ENCODE measurements at places on chromosomes 5 and 9.

DNA sequence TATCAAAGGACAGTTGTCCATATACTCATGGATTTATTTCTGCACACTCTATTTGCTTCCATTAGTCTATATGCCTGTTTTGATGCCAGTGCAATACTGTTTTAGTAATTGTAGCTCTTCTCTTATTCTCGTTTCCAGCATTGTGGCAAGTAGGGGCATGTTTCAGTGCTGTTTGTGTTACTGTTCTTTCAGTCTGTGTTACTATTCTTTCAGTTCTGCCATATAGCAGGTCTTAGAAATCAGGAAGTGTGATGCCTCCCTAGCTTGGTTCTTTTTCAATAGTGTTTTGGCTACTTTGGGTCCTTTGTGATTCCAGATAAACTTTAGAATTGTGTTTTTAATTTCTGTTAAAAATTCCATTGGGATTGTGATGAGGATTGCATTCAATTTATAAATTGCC, 180.5 kb upstream of the PTPRD start:
- no peak for DNase-seq

DNA sequence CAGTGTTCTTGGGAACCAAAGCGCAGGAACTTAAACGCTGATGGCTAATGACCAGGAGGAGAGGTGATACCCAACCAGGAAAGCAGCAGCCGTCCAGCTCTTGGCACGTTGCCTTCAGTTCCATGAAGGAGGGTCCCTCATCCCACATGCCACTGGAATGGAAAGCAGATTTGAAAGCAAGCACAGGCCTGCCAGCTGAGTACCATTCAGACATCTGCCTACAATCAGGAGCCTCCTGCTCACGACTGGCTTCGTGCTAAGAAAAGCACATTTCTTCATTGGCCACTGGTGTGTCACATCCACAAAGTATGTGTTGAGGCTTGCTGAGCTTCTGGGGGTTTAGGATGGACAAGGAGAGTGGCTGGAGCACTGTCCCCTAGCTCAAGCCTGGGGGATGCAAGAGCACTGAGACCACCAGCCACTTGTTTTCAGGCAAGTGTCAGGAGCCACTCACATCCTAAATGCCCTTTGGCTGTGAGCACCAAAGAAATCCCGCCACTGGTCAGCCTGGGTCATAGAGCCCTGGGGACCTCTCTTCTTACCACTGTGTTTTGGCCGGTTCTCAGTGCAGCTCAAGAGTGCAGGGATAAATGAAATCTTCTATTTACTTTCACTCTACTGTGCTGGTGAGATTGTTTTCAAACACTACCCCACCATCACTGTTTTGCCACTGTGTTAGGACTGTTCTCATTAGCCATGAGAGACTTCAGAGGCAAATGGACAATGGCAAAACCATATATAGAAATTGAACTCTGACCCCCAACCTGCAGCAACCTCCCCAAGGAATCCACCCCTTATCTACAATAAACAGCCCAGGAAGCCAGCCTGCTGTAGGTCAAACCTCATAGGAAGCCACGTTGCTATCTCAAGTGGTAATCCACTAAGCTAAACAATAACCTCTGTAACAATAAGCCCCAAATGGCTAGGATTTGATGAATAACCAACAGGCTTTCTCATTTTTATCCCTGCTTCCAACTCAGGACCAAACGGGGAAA, 58.3 kb downstream of the MTX3 start:
- no peak for DNase-seq

DNA sequence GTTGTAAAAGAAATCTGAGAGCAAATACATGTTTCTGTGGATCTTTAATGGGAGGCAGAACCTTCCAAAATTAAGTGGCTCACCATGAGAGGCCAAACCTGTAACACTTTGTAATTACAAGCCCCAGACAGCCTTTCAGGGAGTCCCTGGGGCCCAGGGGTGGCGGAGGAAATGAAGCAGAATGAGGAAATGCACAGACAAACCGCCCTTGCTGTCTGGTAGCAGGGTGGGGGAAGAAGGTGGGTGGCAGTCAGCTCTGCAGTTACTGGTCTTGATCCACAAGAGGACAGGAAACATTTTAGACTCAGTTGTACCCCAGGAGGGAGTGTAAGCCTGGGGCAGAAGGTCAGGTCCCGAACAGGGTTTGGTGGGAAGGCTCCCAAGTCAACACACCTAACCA, 6.5 kb downstream of the ARL14EPL start:
- no peak for DNase-seq

DNA sequence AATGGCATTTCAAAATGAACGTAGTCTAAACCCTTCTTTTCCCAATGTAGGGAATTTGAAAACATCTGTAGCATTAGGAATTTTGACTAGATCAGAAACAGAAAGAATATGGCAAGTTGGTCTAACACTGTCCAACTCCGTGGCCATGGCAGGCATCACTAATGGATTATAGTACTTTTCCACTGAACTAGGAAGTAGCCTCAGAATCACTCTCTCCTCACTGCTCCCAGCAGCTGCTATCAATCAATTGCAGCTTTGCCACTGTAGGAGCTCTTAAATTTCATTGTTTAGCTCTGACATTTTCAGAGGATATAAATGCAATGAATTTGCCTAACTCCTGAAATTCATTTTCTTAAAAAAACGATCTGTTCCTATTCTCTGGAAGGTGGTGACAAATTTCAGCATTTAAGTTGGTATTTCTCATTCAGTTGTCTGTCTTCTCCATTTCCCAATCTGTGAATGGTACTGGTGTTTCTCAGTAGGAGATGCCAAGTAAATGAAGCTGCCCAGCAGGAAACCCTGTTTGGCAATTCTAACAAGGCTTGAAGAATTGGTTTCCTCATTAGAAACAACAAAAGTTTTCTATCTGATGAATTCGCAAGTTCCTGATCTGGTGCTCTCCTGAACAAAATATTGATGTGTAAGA, 64.7 kb downstream of the TLR4 start:
- DNase-seq: no peak

- DNase-seq: no peak
Measured at GRCh38 chr5:89981021-89981420, 428.5 kb downstream of the CETN3 start.

DNA sequence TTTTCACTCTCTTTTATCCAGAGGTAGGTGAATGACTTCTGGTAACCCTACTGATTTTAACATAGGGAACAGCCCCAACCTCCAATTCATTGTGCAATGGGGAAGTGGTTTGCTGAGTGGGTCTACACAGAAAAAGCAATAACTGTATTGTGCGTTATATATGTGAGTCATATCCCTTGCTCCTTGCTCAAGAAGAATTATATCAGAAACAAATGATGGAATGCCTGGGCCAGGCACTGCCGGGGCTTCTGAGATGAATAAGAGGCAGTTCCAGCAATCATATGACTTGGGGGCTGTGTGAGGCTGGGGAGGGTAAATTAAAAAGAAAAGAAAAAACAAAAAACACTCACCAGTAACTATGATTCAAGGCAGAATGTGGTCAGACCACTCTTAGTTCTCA, 79.2 kb upstream of the ABCA1 start:
- DNase-seq: peak; percentile 95

GRCh38 chr9:120616966-120617935, 37.3 kb upstream of the CDK5RAP2 start:
- DNase-seq: no peak

GRCh38 chr9:9790216-9790872, 822.5 kb downstream of the PTPRD start:
- DNase-seq: peak; percentile 68

DNA sequence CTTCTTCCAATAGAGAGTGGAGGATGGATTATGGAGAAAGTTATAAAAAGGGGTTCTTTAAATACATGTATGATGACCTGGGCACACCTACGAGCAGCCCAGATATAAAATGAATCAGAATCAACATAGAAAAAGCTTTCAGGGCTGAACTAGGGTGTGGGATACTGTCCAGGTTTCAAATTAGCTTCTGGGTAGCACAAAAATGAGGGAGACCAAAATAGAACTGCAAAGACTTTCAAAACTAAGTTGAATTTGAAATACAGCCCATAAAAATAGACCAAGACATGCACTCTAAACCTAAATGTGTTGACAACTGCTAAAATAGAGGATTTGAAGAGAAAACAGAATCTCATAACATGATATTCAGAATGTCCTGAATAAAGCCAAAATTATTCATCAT, 17.0 kb downstream of the ZNF484 start:
- no peak for DNase-seq

DNA sequence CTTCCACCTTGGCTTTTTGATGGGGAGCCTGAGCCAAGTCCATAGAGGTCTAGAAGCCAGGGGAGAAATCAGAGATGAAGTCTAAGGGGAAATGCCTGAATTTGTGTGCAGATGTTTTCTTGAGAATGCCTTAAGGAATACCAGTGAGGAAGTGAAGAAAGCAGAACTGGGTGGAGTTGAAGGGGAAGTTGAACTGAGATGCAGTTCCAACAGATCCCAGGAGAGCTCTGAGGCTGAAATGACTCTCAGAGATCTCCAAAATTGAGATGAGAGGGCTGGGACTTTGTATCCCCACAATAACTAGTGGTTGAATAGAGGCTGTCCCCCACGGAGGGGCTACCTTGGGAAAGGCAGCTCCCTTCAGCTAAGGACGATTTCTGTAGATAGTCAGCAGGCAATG, 197.1 kb downstream of the ZNF462 start:
- DNase-seq: no peak

GRCh38 chr9:87740209-87740608, 14.3 kb downstream of the CTSL start:
- DNase-seq: no peak

GRCh38 chr9:79807971-79808370, 236.2 kb downstream of the TLE4 start:
- no peak for DNase-seq

DNA sequence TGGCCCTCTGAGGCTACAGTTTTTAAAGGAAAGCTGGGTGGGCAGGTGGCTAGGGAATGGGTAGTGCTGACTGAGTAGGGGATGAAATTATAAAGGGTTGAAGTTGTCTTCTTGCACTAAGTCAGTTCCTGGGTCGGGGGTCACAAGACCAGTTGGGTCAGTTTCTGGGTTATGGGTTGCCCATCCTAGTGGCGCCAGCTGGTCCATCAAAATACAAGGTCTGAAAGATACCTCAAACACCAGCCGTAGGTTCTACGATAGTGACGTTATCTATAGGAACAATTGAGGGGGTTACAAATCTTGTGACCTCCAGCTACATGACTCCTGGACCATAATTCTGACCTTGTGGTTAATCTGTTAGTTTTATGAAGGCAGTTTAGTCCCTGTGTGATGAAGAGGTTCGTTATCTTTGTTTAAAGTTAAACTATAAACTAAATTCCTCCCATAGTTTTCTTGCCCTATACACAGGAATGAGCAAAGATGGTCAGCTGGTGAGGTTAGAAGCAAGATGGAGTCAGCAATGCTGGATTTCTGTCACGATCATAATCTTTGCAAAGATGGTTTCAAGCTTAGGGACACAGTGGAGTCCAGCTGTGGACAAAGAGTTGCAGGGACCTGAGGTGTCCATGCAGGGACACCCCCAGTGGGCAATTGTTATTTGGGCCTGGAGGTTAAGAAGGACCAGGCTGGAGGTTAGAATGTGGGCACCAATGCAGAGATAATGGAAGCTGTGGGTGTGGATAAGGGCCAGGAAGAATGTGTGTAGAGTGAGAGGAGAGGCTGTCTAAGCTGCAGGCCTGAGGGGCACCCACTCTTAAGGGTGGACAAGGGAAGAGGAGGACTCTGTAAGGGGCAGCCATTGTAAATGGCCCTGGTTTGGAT, 14.0 kb upstream of the CREBRF start:
- no peak for DNase-seq

GRCh38 chr5:96790961-96791504, 16.7 kb downstream of the ERAP1 start:
- peak; percentile 81 for DNase-seq

DNA sequence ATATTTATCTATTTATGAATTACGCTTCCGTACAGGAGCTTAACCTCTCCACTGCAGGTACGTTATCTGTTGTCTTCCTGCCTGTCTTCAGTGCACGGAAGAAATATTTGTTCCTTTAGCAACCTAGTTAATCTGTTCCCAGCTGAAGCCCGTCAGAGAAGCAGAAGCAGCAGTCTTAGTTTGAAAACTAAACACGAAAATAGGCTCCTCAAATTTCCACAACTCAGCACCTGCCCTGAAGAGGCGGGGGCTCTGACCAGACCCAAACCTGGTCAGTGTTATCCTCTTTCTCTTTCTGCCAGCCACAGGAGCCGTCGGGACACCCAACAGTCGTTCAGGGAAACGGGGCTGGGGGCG, 462 bp downstream of the NUDCD2 start:
- DNase-seq: peak; percentile 51

- no peak for DNase-seq
Measured at GRCh38 chr5:16538006-16538405, 72.4 kb upstream of the ZNF622 start.

Measured in renal cortical epithelial cell (primary cell).